Tibial nerve (tissue), 4 donors: ENCODE measurements at places on chromosomes 1 and 21.

GRCh38 chr1:9591669-9592509 lies 3.2 kb downstream of the TMEM201 start:
- DNase-seq, result no peak
- no peak overlapping the region for H3K27ac ChIP-seq
- H3K4me3 ChIP-seq, result no peak overlapping the region
- H3K27me3 ChIP-seq, result no peaks in the 10 kb centered on the region

- H3K27me3 ChIP-seq, result no peaks in the 10 kb centered on the region
- no peaks in the 10 kb centered on the region for H3K4me1 ChIP-seq
Observed at GRCh38 chr1:67522001-67522441, 91.8 kb upstream of the SERBP1 start.

DNA sequence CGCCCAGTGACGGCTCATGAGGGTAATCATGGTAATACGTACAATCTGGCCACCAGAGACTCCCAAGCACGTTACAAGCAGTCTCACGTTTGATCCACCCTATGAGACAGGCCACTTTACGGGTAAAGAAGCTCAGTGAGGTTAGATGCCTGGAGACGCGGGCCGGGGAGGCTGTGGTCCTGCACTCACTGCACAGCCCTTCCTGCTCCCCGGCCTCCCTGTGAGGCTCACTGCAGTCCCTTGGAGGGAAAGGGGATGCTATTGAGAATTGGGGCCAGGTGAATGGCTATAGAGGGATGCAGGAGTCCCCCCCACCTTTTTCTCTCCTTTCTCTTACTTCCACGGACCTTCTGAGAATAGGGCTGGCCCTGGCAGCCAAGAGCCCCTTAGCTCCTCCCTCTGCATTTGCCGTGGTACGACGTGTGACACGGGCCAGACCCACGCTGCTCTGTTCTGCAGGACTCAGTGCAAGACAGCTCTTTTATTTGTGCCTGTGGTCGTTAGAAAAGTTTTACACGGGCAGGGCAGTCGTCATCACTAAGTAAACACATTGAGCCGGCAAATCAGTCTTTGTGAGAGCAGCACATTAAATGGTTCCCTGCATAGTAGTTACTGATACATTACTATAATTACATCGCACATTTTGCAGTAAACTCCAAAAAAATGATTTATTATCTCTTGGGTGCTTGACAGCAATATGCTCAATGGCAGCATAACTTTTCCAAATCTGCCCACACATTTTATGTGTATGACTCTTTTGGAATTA lies 18.8 kb downstream of the KIF26B start:
- DNase-seq, result no peak
- no peaks in the 10 kb centered on the region for H3K36me3 ChIP-seq
- no peaks in the 10 kb centered on the region for H3K4me1 ChIP-seq
- no peaks in the 10 kb centered on the region for H3K27me3 ChIP-seq

DNA sequence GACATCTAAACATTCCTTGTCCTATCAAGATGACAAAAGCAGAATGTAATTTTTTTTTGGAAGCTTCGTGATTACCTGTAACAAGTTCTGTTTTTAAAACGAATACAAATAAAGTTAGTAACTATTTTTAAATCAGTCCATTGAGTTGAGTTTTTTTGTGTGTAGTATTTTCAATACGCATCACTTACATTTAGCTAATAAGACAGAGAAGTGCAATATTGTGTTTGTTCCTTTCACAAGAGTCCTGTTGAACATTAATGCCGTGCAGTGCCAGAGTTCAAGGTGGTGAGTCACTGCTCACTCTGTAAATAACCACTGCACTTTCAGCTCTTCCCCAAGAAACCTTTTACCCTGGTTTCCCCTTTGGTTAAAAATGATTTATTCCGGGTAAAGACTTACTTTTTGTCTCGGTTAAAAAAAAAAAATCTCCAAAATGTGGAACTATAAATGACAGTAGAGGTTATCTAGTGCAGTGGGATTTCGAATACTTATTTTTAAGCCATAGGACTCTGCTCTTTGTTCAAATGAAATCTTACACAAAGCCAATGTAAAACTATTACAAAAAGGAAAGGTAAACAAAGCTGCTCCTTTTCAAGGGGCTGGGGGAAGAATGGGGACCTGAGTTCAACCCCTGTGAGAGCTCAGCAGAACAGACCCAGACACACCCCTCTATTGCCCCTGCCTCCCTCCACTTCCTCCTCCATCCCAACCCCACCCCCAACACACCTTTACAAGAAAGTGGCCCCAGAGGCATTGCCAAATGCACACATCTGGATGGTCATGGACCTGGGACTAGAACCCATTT lies 14.8 kb upstream of the NCMAP start:
- H3K27ac ChIP-seq, result no peak overlapping the region
- no peaks in the 10 kb centered on the region for H3K36me3 ChIP-seq
- H3K27me3 ChIP-seq, result no peaks in the 10 kb centered on the region
- no peak for DNase-seq

GRCh38 chr21:35366394-35367080 lies 317.4 kb upstream of the RUNX1 start:
- H3K27ac ChIP-seq, result peak overlapping the region; percentile 65
- H3K27me3 ChIP-seq, result no peaks in the 10 kb centered on the region
- no peak overlapping the region for H3K4me3 ChIP-seq

- H3K36me3 ChIP-seq, result no peaks in the 10 kb centered on the region
- H3K27ac ChIP-seq, result no peak overlapping the region
- peaks cover 6% of the 10 kb centered on the region for H3K4me1 ChIP-seq
- H3K27me3 ChIP-seq, result no peaks in the 10 kb centered on the region
- no peak overlapping the region for H3K4me3 ChIP-seq
Observed at GRCh38 chr1:237863234-237863633, 27.5 kb downstream of the ZP4 start.

DNA sequence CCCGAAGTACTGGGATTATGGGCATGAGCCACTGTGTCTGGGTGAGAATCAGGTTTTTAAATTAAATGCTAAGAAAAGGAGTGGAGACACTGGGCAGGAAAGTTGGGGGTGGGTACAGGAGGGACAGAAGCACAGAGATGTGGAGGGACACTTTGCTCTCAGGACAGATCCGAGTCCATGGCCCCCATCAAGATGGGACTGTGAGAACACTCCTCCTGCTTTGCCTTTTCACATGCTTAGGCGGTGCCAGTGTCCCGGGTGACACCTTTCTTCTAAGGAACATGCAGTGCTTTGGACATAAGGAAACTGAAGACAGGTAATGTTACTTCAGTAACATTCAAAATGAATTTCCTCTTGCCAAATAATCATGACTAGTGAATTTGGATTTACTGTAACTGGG lies 16.7 kb downstream of the SLC25A33 start:
- H3K27me3 ChIP-seq, result no peaks in the 10 kb centered on the region
- no peak for DNase-seq
- peaks cover 7% of the 10 kb centered on the region for H3K4me1 ChIP-seq
- peaks cover 50% of the 10 kb centered on the region for H3K36me3 ChIP-seq

- H3K36me3 ChIP-seq, result peaks cover 35% of the 10 kb centered on the region
- no peak overlapping the region for H3K4me3 ChIP-seq
- no peak overlapping the region for H3K27ac ChIP-seq
- no peak for DNase-seq
Observed at GRCh38 chr1:9561429-9561828, 22.2 kb downstream of the SLC25A33 start.

GRCh38 chr21:31564439-31564838 lies 95.1 kb upstream of the SOD1 start:
- no peak overlapping the region for H3K4me3 ChIP-seq
- peaks cover 13% of the 10 kb centered on the region for H3K4me1 ChIP-seq
- no peak for DNase-seq

GRCh38 chr1:159266832-159267231 lies 35.3 kb upstream of the FCER1A start:
- H3K36me3 ChIP-seq, result no peaks in the 10 kb centered on the region
- H3K27me3 ChIP-seq, result no peaks in the 10 kb centered on the region
- no peak overlapping the region for H3K27ac ChIP-seq
- H3K4me3 ChIP-seq, result no peak overlapping the region
- no peak for DNase-seq
- H3K4me1 ChIP-seq, result no peaks in the 10 kb centered on the region

GRCh38 chr1:31701091-31701736 lies 2.6 kb downstream of the COL16A1 start:
- no peaks in the 10 kb centered on the region for H3K27me3 ChIP-seq
- H3K27ac ChIP-seq, result peak overlapping the region; percentile 82
- H3K4me1 ChIP-seq, result peaks cover 96% of the 10 kb centered on the region
- H3K36me3 ChIP-seq, result no peaks in the 10 kb centered on the region
- peak; percentile 98 for DNase-seq
- no peak overlapping the region for H3K4me3 ChIP-seq

DNA sequence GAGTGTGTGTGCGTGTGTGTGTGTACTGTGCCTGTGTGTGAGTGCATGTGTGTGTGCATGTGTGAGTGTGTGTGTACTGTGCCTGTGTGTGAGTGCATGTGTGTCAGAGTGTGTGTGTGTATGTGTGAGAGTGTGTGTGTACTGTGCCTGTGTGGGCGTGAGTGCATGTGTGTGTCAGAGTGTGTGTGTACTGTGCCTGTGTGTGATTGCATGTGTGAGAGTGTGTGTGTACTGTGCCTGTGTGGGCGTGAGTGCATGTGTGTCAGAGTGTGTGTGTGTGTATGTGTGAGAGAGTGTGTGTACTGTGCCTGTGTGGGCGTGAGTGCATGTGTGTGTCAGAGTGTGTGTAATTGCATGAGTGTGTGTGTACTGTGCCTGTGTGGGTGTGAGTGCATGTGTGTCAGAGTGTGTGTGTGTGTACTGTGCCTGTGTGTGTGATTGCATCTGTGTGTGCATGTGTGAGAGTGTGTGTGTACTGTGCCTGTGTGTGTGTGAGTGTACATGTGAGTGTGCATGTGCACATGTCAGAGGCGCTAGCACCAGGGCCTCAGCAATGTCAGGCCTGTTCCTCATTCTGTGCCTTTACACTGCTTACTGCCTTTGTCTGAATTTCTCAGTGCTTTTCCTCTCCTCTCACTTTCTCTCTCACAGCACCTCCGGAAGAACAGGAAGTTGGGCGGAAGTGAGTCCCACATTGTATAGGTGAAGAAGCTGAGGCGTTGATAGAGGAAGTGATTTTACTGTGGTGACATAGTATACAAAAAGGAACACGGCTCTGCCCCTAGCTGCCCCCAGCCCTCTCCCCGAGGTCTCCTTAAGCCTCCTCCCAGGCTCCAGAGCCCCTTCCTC lies 4.9 kb downstream of the SLC5A9 start:
- no peak overlapping the region for H3K4me3 ChIP-seq
- no peak for DNase-seq
- H3K4me1 ChIP-seq, result peaks cover 10% of the 10 kb centered on the region
- no peaks in the 10 kb centered on the region for H3K27me3 ChIP-seq
- H3K27ac ChIP-seq, result no peak overlapping the region

- no peaks in the 10 kb centered on the region for H3K4me1 ChIP-seq
- H3K4me3 ChIP-seq, result no peak overlapping the region
- no peaks in the 10 kb centered on the region for H3K36me3 ChIP-seq
- no peak for DNase-seq
- no peaks in the 10 kb centered on the region for H3K27me3 ChIP-seq
Observed at GRCh38 chr1:35536556-35537162, 20.5 kb downstream of the KIAA0319L start.

- no peaks in the 10 kb centered on the region for H3K4me1 ChIP-seq
- H3K27me3 ChIP-seq, result no peaks in the 10 kb centered on the region
- no peak for DNase-seq
- no peak overlapping the region for H3K27ac ChIP-seq
Observed at GRCh38 chr1:56798053-56798471, 21.1 kb downstream of the FYB2 start.

DNA sequence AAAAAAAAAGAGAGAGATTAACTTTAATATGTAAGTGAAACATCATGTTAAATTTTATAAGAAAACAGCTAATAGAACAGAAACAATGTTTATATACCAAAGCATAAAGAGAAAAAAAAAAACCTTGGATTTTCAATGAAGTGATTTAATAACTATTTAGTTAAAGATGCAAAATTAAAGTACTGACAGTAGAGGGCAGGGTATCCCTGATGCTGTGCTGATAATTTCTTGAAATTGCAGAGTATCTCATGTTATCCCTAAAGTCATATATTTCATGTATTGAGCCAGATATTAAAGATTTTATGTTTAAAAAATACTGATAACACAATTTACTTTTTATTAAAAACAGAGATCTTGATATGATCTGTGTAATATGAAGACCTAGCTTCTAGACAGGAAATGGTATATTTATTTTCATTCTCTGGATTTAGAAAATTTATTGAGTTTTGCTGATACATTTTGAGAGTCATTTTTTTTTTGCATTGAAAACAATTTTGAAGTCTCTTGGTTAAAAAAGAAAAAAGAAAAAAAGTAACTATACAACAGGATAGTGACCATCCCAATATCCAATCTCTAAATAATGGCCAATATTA lies 273.2 kb downstream of the USP25 start:
- H3K4me1 ChIP-seq, result no peaks in the 10 kb centered on the region
- DNase-seq, result no peak
- H3K27ac ChIP-seq, result no peak overlapping the region
- no peaks in the 10 kb centered on the region for H3K36me3 ChIP-seq

DNA sequence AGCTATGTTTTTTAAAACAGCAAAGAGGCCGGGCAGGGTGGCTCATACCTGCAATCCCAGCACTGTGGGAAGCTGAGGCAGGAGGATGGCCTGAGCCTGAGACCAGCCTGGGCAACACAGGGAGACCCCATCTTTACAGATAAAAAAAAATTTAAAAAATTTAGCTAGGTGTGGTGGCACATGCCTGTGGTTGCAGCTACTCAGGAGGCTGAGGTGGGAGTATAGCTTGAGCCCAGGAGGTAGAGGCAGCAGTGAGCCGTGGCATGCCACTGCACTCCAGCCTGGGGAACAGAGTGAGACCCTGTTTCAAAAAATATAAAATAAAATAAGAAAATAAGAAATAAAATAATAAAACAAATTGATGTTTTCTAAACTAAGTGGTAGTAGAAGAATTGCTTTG lies 8.4 kb downstream of the SLC35A3 start:
- H3K36me3 ChIP-seq, result no peaks in the 10 kb centered on the region
- H3K27ac ChIP-seq, result no peak overlapping the region
- no peaks in the 10 kb centered on the region for H3K4me1 ChIP-seq

DNA sequence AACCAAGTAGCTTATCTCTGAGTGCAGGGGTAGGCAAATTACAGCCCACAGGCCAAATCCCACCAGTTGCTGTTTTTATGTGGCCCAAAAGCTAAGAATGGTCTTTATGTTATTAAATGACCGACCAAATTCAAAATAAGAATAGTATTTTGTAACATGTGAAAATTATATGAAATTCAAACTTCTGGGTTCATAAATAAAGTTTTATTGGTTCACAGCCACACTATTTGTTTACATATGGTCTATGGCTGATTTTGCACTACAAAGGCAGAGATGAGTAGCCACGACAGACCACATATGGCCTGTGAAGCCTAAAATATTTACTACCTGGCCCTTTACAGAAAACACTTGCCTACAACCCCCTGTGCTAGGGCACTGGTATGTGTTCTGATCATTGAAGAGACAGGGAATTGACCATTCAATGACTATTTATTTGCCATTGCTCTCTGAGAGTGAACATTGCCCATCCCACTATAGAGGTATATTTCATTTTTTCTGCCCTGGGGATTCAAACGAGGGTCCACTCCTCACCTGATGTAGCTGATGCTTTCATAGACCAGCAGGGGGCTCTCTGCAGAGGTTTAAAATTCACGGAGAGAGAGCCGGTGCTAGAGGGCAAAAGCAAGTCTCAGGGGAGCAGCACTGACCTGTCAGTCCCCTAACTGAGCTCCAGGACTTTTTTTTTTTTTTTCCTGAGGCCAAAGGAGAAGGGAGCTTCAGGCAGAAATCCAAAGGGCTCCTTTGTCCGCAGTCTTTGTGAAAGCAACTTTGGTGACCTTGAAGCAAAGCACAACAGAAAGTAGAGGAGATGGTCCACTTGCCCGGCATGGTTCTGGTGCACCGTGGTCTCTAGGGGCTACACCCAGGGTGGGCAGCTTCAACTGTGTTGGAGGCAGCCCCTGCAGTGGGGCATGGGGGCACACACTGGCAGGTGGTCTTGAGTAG lies 7.3 kb upstream of the GNL2 start:
- H3K4me1 ChIP-seq, result no peaks in the 10 kb centered on the region
- H3K27me3 ChIP-seq, result peaks cover 9% of the 10 kb centered on the region
- H3K36me3 ChIP-seq, result no peaks in the 10 kb centered on the region
- H3K27ac ChIP-seq, result no peak overlapping the region
